Activated gamma-delta T cell treated with Interleukin-2 at 50 U/mL for 16 hours (primary cell): ENCODE measurements at places on chromosomes 7 and 10.

- no peak for DNase-seq
Observed at GRCh38 chr7:129225931-129226572, 1.2 kb downstream of the AHCYL2 start.

- DNase-seq: no peak
Observed at GRCh38 chr7:100513212-100513810, 25.7 kb upstream of the AGFG2 start.

DNA sequence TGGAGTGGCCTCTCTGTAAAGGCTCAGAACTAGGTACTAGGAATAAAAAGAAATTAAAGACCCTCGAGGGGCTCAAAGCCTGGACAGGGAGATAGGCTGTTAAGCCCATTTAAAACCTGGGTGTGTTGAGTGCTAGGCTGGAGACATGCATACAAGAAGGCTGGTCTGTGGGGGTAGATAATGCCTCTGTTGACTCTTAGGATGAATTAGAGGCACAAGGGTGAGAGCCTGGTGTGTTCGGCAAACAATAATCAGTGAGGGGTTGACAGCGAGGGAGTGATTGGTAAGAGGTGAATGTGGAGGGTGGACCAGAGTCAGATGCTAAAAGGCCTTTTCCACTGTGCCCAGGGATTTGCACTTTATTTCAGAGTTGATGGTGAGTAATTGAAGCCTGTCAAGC is 12.7 kb downstream of the GSTO2 start:
- no peak for DNase-seq

DNA sequence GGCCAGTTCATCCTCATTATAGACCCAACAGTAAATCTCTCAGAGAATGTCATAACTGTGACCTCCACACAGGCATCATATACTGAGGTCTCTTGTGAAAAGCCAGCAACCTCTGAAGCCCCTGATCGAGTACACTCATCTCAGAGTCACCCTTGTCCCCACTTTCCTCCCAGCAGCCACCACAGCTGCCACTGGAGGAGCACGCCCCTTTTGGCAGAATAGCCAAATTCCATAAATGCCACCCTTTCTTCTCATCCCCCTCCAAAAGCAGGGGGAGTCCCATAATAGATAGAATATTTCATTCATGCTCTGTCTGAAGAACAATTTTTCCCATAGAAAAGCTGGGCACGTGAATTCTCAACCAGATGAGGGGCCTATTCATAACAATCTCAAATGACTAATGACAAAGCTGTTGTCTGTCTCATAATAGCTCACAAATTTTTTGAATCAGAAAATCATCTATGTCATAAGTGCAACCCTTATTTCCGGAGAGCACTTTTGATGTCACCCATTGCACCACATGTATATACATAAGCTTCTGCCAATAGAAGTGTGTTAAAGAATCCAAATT is 47.4 kb downstream of the SGMS1 start:
- DNase-seq: no peak

GRCh38 chr7:93843260-93843659 is 47.3 kb downstream of the TFPI2 start:
- DNase-seq: no peak

GRCh38 chr7:132179080-132179430 is 397.2 kb downstream of the PLXNA4 start:
- DNase-seq: no peak

- no peak for DNase-seq
Observed at GRCh38 chr7:32218741-32219288, 148.6 kb upstream of the PDE1C start.

GRCh38 chr7:116138202-116138801 is 72.0 kb upstream of the TES start:
- no peak for DNase-seq

DNA sequence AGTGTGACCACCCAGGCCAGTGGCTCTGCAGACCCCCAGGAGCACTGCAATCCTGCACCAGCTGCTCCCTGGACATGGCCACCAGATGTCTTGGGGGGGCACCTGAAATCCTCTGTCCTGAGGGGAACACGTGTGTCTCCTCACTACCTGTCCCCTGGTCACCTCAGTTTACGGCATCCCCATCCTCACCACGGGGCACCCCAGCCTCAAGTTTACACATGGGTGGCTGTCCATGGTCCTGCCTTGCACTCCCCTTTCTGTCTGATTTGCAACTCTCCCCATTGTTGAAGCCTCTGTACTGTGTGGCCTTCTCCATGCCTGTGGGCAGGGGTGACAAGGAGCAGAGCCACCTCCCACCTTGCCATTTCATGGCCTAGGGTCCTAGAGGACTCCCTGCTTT is 67.2 kb downstream of the RAMP3 start:
- DNase-seq: no peak

GRCh38 chr7:21616796-21617436 is 74.1 kb downstream of the DNAH11 start:
- no peak for DNase-seq

GRCh38 chr10:96830511-96831199 is 1.4 kb upstream of the LCOR start:
- peak; percentile 84 for DNase-seq

- DNase-seq: no peak
Observed at GRCh38 chr7:128938544-128939074, 882 bp downstream of the IRF5 start.

GRCh38 chr7:12926206-12926605 is 238.8 kb downstream of the ARL4A start:
- no peak for DNase-seq

DNA sequence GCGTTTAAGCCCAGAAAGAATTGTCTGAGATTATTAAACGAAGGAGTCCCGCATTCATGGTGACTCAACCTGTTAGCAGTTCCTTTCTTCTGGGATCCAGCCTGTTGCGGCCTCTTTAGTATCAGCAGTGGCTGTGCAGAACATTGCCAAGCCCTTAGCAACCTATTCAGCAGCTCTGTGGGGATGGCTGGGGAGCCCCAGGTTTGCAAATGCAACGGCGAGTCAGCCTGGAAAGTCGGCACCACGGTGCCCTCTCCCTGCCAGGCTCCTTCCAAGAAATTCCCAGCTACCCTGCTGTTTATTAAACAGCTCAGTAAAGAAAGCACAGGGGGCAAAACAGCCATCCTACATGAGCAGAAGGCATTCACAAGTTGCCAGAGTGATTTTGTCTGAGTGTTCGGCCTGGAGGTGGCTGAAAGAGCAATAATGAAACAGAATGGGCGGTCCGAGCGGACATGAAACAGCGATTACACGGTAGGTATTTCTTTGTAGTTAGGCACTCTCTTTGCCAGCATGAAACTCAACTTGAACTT is 198.3 kb downstream of the BAMBI start:
- no peak for DNase-seq

GRCh38 chr7:131107337-131108211 is 220.1 kb upstream of the MKLN1 start:
- DNase-seq: peak; percentile 70

GRCh38 chr7:140261105-140261486 is 84.3 kb upstream of the KDM7A start:
- no peak for DNase-seq

DNA sequence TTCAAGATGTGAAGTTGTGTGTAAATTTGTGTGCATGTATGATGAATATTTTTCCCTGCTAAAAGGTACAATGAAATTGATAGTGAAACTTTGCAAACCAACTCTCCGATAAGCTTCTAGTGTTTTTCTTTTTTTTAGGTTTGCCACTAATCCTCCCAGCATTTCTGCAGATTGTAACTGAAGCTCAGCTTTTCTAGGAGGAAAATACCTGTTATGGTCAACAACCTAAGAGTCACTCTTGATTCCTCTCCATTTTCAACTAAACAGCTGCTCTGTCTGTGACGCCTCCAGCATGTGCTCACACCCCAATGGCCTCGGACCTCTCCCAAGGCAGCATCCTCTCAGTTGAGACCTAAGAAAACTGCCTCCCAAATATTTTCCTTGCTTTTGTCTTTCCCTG is 406.2 kb downstream of the KCNMA1 start:
- no peak for DNase-seq

DNA sequence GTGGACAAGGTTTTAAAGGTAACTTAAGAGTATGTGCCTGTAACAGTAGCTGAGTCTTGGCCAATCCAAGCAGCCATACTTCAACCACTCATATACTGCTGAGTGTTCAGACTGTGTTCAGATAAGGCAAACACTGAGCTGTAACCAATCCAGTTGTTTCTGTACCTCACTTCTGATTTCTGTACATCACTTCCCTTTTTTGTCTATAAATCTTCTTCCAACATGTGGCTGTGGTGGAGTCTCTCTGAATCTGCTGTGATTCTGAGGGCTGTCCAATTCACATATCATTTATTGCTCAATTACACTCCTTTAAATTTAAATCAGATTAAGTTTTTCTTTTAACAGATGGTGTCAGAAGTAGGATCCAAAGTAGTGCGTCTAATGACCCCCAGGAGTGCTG is 149.5 kb upstream of the PHF14 start:
- no peak for DNase-seq

DNA sequence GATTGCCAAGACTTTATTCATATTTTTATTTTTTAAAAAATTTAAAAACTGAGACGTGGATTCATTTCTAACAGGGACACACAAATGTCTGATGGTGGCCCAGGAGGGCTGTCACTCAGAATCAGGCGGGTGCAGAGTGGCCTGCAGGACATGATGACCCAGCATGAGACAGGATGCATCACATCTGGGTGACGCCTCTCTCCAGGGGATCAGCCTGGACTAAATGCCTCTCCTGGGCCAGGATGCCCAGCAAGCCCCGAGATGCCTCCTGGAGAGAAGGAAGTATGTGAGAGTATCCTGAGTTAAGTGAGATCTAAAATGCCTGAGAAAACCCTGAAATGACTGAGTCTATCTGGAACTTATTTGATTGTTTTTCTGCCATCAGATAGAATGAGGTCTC is 16.9 kb upstream of the MTURN start:
- no peak for DNase-seq

DNA sequence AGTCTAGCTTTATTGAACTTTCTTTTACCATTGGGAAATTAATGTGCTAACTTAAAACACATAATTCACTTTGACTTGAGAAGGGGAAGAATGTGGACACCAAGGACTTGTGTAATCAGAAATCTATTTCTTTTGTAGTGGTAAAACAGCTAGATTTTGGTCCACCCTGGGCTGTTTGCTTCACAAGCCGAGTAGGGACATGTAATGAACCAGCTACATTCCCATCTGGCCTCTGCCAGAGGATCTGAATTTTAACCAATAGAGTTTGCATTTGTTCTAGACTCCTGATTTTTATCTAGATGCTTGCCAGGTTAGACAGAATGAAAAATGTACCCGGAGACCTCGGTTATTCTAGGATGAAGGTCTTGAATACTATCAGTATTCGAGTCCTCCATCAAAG is 1.9 kb downstream of the CACNB2 start:
- DNase-seq: no peak

- no peak for DNase-seq
Observed at GRCh38 chr7:142887282-142888015, 1.9 kb upstream of the TRPV6 start.

DNA sequence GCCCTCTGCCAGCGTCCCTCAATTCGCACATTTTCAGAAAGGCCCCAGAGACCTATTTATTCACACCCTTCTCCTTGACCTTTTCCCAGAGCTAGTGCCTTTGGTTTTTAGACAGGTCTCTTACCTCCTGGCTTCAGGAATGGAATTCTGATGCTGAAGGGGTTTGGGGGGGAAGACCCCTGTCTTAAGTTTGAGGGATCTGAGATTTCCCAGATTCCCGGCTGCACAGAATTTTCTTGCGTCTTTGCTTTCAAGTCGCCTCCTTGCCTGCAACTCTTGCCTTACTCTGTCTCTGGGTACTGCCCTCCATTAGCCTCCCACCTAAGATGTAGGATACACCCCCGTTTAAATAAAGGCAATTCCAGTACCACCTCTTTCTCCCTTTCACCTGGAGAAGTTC is 1.9 kb downstream of the GATA3 start:
- no peak for DNase-seq

DNA sequence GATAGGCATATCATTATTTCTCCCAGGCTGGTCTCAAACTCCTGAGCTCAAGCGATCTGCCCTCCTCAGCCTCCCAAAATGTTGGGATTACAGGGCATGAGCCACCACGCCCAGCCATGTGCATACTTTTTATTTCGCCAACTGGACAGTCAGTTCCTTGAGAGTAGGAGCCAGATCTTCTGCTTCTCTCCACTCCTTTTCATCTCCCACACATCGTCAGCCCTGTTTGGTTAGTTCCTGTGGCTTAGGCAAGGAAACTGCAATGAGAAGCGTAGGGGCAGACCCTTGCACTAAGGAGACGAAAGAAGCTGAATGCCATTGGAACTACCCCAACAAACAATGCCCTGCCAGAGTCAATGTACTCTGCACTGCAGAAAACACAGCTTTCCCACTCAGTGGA is 178.2 kb downstream of the TRIL start:
- no peak for DNase-seq

GRCh38 chr7:133186060-133186459 is 66.8 kb upstream of the EXOC4 start:
- no peak for DNase-seq

- no peak for DNase-seq
Observed at GRCh38 chr10:59448616-59449015, 86.3 kb upstream of the FAM13C start.

DNA sequence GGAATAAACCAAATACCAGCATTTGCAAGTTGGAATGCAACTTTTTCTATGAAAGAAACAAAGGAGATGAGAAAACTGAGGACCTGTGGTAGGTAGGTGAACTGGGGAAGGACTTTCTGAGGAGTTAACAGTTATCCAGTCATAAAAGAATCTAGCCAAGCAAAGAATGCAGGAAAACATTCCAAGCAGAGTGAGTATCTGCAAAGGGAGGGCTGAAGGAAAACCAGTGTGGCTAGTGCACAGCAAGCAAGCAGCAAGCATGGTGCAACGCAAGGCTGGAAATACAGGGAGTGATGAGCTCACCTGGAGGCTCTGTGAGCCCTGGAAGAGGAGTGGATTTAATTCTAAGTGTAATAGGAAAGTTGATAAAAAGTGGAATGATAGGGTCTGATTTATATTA is 44.0 kb downstream of the RTKN2 start:
- no peak for DNase-seq

GRCh38 chr7:130363026-130363847 is 17.1 kb upstream of the CPA1 start:
- DNase-seq: no peak

DNA sequence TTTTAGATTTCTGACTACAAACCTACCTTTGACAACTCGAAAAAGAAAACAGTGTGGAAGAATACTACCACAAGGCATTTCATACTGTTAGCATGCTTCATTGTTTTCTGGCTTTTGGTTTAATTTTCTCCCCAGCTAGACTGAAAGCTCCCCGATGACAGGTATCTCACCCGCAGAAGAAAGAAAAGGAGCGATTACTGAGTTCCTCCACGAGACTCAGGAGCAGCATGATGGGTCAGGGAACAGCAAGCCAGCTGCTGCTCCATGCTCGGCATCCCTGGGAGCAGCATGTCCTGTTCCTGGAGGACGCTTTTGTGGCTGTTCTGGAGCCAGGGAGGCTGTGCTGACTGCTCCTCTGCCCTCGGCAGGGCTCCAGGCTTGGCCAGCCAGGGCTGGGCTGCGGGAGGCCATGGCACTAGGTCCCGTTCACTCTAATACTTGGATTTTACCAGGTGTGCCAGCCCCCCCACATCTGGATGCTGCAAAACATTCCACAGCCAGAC is 133.4 kb downstream of the PRKAG2 start:
- no peak for DNase-seq
